ENCODE measurements at places on chromosomes 11 and 22. TPM values are rescaled to one million over a fixed set of nuclear protein-coding genes. Genes with fewer than 3 reads are reported as not detected.

DNA sequence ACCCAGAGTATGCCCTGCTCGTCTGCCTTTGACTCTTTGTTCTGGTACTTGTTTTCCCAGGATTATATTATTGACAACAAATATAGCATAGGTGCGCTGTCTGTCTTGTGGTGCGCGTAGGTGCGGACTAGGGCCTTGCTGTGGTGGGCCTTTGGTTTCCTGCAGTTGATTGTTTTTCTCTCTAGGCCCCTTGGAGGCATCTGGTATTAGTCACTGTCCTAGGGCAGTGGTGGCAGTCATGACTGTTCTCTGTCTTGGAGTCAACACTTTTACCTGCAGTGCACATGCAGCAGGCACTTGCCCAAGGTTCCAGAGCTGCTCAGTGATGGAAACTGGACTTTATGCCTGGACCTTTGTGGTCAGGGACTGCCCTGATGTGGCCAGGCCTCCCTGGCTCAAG is 18.6 kb downstream of the PPP6R2 start:
- no peak for DNase-seq

DNA sequence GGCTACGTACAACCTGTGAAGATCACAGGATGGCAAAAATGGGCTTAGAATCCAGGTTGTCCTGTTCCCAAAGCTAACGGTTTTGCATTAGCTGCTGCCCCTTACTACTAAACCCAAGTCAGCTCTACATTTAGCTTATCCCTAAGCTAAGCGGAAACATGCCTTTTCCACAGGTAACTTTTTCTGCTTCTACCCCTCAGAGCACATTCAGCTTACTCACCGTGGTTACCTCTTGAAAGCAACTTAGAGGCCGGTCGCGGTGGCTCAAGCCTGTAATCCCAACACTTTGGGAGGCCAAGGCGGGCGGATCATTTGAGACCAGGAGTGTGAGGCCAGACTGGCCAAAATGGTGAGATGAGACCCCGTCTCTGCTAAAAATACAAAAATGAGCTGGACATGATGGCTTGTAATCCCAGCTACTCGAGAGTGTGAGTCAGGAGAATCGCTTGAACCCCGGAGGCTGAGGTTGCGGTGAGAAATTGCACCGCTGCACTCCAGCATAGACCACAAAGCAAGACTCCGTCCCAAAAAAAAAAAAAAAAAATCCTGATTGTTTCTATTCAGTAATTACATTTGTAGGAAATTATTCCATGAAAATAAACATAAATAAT is 790 bp upstream of the TMEM41B start:
- no peak for DNase-seq

DNA sequence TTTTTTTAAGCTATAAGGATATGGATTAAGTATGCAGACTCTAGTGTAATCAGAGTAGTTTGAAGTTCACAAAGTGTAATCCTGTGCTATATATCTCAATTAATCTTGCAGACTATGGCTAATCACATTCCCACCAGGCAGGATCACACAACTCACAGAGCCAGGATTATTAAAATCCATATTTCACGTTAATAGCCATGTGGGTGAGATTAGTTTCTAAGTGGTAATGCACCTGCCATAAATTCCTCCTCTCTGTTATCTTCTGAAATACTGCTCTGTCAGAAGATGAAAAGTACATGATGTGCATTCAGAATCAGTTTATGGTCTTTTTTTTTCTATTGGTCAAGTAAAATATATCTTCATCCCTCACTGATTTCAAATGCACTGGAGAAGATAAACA is 686.1 kb downstream of the CNTN5 start:
- no peak for DNase-seq

DNA sequence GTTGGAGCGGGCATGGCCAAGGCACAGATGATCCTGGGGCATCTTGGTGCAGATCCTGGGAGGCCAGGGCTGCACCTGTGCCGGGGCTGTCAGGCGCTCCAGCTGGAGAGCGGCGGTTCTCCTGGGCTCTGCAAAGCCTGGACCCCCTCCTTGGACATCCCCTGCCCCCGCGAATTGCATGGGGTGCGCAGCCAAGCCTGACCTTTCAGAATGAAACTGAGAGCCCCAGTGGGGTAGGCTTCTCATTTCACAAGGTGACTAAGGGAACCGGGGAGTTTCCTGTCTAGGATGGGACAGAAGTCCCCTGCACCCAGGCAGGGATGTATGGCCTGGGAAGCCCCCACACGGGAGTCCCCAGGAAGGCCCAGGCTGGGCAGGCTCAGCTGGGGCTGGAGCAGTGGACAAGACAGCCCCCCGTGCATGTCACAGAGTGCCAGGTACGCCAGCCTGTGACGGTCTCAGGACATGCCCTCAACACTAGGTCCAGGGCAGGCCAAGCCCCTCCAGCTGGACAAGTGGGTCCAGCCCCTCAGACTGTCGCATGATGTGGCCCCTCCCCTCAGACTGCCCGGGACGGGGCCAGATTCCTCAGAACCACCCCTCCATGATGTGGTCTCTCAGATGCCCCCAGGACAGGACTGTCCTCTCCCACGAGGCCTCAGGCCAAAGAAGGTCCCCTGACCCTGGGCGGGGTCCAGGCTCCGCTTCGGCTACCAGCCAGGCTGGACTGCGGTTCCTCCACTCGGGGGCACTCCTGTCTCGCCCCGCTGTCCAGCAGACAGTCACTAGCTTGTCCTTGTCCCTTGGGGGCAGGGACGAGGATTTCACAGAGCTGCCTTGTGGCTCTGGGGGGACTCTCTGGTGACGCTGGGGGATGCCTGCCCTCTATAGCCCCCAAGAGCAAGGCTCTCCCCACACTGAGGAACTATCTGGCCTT is 2.3 kb downstream of the LSP1 start:
- DNase-seq: no peak

The SH3BP1 gene
- 1.1 TPM for total RNA-seq

The MS4A18 gene
- not detected for total RNA-seq
